ENCODE measurements at places on chromosomes 7 and 10. TPM values are rescaled to one million over a fixed set of nuclear protein-coding genes. Genes with fewer than 3 reads are reported as not detected.

LIPF gene
- not detected for total RNA-seq

MYH16 gene
- 0.32 TPM for total RNA-seq

ZSWIM8 gene
- total RNA-seq = 170 TPM

ZNF853 gene
- total RNA-seq = 11.2 TPM

NIPSNAP2 gene
- total RNA-seq = 45.3 TPM

OR2A7 gene
- 4.8 TPM for total RNA-seq

GPR26 gene
- not detected for total RNA-seq

CPA4 gene
- 0.43 TPM for total RNA-seq

LRIT1 gene
- total RNA-seq = not detected

ADARB2 gene
- total RNA-seq = 1.3 TPM

SEMA3E gene
- total RNA-seq = 19.8 TPM

HHEX gene
- 69.2 TPM for total RNA-seq

AMZ1 gene
- total RNA-seq = 0.35 TPM

TPST1 gene
- total RNA-seq = 20.9 TPM

PTPN12 gene
- 50.4 TPM for total RNA-seq

- no peak for DNase-seq
Measured at GRCh38 chr10:89471110-89471809, 56.9 kb downstream of the IFIT5 start.

DNA sequence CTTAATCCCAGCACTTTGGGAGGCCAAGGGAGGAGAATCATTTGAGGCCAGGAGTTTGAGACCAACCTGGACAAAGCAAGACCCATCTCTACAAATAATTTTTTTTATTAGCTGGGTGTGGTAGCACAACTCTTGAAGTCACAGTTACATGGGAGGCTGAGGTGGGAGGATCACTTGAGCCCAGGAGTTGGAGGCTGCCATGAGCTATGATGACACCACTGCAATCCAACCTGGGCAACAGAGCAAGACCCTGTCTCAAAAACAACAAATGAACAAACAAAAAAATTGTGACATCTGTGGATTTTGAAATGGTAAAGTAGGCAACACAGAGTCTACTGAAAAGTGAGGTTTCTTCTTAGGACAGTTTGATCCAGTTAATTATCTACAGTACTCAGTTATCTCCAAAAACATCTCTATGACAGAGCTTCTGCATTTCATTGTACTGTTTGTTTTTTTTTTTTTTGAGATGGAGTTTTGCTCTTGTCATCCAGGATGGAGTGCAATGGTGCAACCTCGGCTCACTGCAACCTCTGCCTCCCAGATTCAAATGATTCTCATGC lies 3.3 kb upstream of the ANKRD61 start:
- DNase-seq = no peak

DNA sequence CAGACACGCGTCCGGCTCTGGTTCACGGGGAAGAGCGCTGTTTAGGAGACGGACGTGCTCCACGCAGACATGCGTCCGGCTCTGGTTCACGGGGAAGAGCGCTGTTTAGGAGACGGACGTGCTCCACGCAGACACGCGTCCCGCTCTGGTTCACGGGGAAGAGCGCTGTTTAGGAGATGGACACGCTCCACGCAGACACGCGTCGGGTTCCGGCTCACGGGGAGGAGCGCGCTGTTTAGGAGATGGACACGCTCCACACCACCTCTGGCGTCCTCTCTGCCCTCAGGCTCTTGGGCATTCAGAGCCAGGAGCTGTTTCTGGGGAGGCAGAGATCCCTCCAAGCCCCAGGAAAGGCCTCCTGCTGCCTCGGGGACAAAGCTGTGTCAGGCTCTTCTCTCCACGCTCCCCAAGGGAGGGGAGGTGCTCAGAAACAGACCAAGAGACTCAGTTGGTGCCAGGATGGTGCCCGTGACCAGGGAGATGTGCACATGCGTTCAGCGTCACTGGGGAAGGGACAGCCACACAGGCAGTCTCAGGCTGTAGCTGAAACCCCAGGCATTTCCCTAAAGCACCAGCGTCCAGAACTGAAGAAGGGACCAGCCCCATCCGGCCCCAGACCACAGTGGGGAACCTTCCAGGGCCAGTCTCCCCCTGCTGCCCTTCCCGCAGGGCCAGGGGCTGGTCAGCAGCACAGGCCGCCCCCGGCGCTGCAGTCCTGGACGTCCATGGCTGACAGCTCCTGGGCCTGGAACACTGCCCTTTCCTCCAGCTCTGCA lies 175.6 kb downstream of the ELFN1 start:
- DNase-seq = no peak

GRCh38 chr10:74748468-74749031 lies 77.8 kb upstream of the KAT6B start:
- no peak for DNase-seq

GRCh38 chr10:116472891-116473290 lies 45.2 kb downstream of the PNLIPRP3 start:
- DNase-seq = no peak

DNA sequence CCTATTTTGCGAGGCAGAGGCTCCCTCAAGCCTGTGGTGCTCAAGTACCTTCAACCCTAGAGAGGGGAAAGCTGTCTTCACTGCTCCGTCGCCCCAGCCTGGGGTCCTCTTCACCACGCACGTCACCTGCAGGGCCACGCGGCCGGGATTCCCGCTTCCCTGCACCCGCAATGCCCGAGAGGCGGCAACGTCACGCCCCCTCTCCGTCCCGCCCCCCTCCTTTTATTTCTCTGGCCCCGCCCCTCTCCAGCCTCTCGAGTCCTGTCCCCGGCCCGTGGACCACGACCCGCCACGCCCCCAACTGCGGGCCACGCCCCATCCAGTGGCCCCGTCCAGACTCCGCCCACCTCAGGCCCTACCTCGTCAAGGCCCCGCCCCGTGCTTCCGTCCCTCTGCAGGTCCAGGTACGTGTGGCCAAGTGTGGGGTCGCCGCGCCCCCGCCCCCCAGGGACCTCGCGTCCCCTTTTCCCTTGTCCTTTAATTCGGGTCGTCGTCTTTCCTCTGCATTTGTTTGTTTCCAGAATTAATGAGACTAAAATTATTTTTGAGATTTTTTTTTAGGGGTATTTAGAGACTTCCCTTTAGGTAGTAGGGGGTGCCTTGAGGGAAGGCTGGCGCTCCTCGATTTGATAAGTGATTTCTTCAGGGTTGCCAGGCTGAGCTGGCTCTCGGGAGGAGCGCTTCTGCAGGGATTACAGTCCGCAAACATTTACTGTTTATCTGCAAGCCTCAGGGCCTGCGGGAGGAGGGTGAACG lies 69.8 kb upstream of the BAIAP2L1 start:
- peak; percentile 67 for DNase-seq

GRCh38 chr10:33074443-33074842 lies 116.4 kb upstream of the ITGB1 start:
- DNase-seq = no peak

- DNase-seq = no peak
Measured at GRCh38 chr10:21230219-21230618, 295.3 kb downstream of the SKIDA1 start.

DNA sequence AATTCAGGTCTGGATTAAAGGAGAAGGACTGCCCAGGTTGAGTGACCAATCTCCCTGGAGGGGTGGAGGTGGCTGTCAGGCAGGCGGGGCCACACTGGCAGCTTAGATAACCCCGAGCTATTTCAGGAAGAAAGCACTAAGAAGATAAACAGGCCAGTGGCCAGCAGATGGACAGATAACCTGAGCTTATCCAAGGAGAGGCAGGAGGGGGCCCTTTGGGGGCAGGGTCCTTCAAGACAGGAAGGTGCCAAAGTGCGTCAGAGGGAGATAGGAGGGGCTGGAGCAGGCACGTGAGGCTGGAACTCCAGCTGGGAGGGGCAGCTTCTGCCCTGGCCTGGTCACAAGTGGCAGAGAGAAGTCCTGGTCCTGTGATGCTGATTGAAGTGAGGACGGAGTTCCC lies 29.8 kb upstream of the PODXL start:
- no peak for DNase-seq

DNA sequence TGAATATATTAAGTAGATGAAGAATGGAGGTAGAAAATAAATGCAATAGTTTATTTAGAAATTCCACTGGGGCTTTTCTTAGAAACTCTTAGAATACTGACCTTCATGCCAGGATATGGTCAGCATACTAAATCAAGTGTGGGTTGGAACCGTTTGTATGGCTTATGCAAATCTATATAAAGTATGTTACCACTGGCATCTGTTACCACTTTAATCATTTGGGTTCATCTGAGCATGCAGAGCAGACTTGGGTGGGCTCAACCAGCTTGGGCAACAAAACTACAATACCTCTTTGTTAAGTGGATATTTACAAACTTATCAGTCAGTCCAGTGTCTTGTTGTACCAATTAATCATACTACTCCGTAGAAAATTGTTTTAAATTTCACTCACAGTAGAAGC lies 125.8 kb downstream of the CRPPA start:
- no peak for DNase-seq

GRCh38 chr10:130936851-130937250 lies 374.7 kb downstream of the TCERG1L start:
- no peak for DNase-seq

- no peak for DNase-seq
Measured at GRCh38 chr10:63200431-63200830, 67.3 kb downstream of the NRBF2 start.

GRCh38 chr7:140552240-140552679 lies 73.0 kb upstream of the MKRN1 start:
- DNase-seq = no peak

GRCh38 chr10:93334901-93335327 lies 147.2 kb downstream of the MYOF start:
- DNase-seq = no peak

DNA sequence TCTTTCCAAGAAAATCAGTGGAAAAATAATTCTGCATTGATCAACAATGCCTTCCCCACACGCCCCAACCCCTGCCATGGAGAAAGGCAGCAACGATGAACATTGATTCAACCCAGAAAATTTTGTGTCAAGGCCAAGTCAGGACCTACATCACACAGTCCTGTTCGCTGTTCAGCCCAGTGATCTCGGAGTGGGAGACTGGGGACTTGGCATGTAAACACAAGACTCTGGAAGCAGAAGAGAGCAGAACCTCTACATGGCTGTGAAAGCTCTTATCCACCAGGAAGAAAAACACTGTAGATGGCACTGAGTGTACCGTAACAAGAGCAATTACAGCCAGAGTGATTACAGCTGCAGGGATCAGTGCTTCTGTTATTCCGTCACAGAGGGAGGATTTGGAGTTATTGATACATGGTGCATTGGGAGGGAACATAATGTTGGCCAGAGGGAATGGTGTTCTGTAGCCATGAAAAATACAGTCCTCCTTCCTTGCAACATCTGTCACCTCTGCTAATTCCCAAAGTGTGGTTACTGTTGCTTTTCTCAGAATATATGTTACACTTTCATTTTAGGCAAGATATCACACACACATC lies 136.6 kb downstream of the IQUB start:
- DNase-seq = no peak

DNA sequence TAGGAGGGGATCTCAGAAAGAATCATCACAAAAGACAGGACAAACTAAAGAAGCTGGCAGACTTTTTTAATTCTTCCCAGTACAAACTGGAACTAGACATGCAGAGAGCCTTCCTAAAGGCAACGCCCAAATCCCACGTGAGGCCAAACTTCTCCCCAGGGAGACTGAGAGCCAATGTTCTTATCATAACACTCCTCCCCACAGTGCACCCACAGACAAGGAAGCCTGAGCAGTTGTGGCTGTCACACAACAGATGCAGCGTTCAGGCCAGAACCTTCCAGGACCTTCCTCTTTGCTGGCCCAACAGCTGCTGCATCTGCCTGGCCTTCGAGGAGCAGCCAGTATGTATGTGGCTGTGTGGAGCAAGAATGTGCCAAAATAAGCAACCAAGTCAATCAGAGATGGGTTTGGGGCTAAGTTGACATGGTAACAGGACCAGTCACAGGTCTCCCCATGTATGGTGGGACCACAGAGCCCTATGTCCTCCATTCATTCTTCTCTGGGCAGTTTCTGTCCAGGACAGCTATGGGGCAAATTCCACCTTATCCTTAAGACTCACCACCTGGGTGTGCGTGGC lies 34.9 kb downstream of the SRPK2 start:
- DNase-seq = peak; percentile 47

DNA sequence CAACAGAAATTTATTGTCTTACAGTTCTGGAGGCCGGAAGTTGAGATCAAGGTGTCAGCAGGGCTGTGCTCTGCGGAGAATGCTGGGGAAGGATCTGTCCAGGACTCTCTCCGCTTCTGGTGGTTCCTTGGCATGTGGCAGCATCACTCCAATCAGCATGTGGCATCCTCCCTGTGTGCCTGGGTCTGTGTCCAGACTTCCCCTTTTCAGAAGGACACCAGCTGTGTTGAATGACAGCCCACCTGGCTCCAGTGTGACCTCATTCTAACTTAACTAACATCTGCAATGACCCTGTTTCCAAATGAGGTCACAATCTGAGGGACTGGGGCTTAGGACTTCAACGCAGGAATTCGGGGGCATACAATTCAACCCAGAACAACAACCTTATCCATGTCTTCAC lies 141.9 kb downstream of the BMS1 start:
- no peak for DNase-seq

- peak; percentile 34 for DNase-seq
Measured at GRCh38 chr10:19788075-19788686, 28.1 kb upstream of the PLXDC2 start.

DNA sequence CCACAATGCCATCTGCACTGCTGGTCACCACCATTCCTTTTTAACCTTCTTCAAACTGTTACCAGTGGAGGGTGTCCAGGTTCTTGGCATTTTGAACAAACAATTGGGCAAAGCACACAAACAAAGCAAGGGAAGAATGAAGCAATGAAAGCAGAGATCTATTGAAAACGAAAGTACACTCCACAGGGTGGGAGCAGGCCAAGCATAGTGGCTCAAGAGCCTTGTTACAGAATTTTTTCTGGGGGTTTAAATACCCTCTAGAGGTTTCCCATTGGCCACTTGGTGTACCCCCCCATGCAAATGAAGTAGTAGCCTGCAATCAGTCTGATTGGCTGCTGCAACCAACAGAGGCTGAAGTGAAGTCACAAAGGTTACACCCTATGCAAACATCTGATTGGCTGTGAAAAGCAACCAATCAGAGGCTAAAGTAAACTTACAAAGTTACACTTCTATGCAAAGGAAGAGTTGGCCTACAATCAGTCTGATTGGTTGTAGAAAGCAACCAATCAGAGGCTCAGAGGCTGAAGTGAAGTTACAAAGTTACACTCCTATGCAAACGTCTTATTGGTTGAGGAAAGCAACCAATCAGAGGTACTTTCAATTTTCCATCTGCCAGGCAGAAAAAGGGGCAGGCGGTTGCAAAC lies 103.2 kb upstream of the WAC start:
- DNase-seq = no peak

DNA sequence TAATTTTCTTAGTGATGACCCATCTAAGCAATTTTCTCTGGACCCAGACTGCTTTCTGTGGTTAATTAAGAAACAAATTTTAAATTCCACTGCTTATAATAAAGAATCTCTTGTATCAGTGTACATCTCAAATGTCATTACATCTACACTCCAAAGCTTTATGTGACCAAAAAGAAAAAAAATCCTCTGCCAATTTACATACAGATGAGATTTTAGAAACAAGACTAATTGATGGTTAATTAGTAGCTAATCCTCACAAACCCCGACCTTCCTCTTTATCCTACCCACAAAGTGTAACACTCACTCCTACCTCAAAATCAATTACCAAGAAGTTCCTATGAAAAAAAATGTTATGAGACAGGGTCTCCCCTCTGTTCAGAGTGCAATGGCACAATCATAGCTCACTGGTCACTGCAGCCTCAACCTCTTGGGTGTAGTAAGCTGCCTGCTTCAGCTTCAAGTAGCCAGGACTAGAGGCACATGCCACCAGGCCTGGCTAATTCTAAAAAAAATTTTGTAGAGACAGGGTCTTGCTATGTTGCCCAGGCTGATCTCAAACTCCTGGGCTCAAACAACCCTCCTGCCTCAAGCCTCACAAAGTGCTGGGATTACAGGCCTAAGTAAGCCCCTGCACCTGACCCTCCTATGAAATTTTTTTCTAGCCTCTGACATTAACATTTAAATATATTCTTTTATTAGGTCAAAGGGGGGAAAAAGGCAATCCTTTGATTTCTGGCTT lies 14.8 kb downstream of the KIF5B start:
- no peak for DNase-seq

All from mucosa of gallbladder (tissue), 1 donor.